ENCODE measurements at places on chromosomes 12 and 14.

DNA sequence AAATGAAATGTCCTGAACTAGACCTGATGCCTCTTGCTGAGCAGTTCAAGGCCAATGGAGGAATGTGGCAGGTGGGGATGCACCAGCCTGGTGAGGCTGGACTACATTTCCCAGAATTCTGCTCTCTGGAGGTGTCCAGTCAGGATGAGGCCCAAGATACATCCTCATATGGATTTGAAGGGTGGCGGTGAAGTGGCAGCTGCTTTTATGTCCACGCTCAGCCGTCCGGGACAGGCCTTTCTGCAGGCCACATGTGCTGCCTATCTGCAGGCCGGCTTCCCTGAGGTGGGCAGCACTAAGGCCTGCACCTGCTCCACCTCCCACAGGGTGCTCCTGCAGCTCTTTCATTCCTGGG is 230.2 kb downstream of the BCL11B start:
- no peak for DNase-seq

GRCh38 chr12:8037947-8038346 is 5.4 kb downstream of the FOXJ2 start:
- no peak for DNase-seq

DNA sequence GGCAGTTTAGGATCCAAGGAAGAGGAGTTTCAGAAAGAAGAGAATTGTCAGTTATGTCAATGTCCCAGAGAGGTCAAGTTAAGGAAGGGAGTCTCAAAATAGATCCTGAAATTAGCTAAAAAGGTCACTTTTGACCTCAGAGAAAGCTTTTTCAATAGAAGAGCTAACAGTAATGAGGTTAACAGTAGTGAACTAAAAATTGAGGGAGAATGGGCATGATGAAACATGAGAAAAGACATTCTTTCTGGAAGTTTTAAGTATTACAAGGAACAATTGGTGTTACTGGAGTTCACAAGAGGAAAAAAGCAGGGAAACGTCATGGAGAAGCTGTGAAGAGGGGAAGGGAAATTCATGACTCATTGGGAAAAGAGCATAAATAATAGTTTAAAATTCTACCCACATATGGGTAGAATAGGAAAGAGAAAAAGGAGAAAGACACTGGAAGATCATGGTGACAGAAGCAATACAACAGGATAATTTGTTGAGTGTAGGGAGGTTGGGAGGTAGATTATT is 381.2 kb upstream of the FAR2 start:
- no peak for DNase-seq

DNA sequence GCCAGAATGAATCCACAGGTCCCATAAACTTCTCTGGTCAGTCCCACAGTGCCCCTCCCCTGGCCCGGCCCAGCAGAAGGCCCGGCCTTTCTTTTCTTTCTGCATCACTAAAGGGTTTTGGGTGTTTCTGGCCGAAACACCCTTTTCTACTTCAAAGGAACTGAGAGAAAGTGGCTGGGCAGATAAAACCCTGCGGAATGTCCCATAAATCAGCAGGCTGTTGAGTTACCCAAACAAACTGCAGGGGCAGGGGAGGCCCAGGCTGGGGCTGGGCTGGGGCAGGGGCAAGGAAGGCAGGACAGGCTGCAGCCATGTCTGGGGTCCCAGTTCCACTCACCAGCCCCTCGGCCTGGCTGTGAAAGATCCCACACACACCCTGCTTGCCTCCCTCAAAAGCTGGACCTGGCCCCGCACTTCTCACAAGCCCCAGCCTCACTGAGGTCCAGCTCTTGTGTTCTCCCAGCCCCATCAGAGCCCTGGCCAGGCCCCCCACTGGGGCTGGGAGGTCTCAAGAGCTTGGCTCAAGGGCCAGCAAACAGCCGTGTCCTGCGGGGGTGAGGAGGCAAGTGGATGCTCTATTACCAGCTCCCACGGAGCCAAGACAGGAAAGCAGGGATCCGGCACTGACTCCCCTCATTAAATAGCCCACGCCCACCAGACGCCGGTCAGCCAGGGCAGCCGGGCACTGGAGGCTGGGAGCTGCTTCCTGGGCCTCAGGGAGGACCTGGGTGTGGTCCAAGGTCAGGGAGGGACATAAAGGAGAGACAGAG is 41.9 kb downstream of the CCNK start:
- no peak for DNase-seq

- no peak for DNase-seq
Measured at GRCh38 chr14:92987148-92987570, 64.2 kb downstream of the CHGA start.

DNA sequence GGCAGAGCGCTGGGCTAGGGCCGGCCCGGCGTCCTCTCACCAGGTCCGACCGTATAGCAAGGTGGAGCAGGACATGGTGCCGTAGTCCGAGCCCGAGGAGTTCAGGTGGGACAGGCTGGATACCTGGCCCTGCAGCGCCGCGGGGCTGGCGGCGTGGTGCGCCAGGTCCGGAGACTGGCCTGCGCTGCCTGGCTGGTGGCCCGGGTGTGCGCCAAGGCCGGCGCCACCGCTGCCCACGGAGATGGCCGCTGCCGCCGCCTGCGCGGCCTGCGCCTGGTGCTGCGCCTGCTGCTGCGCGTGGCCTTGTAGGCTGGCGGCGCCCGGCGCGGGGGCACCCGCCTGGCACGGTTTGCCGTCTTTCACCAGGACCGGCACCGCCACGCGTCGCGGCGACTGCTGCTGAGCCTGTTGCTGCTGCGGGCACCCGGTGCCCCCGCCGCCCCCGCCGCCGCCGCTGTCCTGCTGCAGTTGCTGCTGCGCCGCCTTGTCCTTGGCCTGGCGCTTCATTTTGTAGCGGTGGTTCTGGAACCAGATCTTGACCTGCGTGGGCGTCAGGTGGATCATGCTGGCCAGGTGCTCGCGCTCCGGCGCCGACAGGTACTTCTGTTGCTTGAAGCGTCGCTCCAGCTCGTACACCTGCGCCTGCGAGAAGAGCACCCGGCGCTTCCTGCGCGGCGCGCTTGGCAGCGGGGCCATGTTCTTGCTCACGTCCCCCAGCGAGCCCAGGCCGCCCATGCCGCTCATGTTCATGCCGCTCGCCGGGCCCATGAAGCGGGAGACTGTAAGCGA is 2.6 kb downstream of the NKX2-1 start:
- DNase-seq = no peak

- DNase-seq = peak; percentile 36
Measured at GRCh38 chr12:120314220-120314619, 12.1 kb downstream of the SIRT4 start.

DNA sequence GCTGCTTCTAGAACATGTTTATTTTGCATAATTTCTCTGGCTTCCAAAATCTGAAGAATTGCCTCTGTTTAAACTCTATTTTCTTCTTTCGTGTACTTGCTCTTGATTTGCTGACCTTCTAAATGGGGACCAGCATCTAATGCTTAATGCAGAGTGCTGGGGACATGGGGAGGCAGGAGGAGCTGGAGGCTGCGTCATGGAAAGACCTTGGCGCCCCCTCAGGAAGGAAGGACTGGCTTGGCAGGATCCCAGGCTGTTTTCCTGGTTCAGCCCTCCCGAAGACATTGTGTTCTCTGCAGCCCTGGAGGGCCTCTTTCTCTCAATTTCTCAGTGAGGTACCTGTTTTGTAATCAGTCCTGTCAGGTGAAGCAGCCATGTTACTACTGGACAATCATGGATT is 5.5 kb downstream of the PRKCH start:
- no peak for DNase-seq

DNA sequence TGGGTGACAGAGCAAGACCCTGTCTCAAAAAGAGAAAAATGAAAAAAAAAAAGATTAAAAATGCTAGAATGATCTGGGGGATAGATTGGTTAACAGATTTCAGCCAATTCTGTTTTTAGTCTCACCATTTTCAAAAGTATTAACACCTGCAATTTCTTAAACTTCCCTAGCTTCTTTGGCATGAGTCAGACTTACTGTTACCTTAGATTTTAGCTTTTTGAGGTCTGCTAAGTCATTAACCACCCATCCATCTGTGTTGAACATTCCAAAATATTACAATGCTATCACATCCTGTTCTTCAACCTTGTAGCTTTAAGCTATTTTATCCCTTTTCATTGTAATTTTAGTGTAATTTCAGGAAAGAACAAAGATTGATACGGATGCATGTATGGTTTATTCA is 59.3 kb downstream of the PPP1R13B start:
- DNase-seq = no peak

- no peak for DNase-seq
Measured at GRCh38 chr12:68359674-68360073, 27.5 kb upstream of the MDM1 start.

GRCh38 chr14:103805708-103806107 is 41.7 kb downstream of the PPP1R13B start:
- no peak for DNase-seq

DNA sequence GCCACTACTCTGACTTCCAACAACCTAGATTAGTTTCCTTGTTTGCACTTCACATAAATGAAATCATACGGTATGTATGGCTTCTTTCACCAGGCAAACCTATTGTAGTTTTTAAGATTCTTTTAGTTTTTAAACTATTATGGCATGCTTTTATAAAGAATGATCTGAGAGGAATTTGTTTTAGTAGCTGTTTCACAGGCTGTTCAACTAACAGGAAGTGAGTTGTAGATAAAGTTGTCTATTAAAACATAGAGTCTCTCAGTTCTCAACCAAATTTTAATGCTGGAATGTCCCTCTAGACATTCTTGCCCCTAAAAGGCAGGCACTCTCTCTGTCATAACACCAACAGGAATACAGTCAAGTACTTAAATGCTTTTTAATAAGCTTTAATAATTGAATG is 102.7 kb upstream of the DACT1 start:
- DNase-seq = no peak

GRCh38 chr14:51789114-51789513 is 71.3 kb upstream of the GNG2 start:
- DNase-seq = no peak

- DNase-seq = no peak
Measured at GRCh38 chr12:29756741-29757390, 26.9 kb downstream of the TMTC1 start.

DNA sequence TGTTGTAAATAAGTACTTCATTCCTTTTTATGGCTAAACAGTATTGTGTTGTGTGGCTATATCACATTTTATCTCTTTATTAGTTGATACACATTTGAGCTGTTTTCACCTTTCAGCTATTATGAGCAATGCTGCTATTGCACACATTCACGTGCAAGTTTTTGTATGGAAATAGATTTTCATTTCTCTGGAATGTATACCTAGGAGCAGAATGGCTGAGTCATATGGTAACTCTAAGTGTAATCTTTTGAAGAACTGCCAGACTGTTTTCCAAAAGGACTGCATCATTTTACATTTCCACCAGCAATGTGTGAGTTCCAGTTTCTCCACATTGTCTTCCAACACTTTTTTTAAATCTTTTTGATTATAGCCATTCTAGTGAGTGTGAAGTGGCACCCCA is 134.0 kb downstream of the SRGAP1 start:
- no peak for DNase-seq

- DNase-seq = no peak
Measured at GRCh38 chr14:58607131-58607951, 30.4 kb upstream of the DACT1 start.

DNA sequence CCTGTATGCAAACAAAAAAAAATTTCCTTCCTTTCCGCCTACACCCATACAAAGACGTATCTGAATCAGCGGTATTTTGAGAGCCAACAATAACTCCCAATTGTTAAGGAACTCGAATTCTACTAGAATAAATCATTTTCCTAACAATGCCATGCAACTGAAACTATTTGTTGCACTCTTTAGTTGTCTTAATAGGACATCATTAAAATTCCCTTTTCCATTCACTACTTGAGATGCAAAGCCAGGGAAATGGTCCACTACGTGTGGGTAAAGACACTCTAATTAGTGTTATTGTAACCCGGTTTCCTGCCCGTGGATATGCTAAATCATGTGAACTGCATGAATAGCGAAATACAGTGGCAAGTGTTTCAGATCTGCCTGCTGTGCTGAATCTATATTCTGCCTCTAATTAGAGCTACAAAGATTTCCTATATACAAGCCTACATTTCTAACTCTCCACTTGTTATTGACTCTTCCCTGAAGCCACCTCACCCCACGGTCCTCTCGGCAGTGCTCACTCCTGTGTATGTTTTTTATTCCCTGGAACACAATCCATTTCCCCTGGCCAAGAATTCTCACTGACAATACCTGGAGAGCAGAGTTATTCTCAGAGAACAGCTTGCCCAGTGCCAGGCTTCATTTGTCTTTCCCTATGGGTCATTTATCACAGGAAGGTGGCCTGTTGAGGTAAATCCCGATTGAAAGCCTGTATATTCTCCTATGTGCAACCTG is 168.3 kb downstream of the PAWR start:
- no peak for DNase-seq

GRCh38 chr12:101696251-101697196 is 916 bp upstream of the CHPT1 start:
- DNase-seq = no peak

DNA sequence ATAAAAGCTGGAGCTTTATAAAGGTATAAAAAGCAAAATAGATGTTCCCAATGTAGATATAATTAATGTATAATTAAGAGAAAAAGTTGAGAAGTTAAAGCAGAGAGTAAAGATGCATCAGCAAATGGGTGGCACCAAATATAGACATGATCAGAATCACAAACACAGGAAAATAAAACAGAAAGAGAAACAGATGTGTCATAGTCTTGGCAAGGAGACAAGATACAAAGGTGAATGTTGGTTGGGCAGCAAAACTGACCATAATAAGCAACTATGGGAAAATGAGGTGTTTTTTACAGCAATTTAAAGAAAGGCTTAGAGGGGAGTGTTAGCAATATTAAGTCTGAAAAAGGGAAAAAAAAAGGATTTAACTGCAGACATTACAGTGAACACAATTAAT is 135.4 kb upstream of the CLEC14A start:
- DNase-seq = peak; percentile 4

DNA sequence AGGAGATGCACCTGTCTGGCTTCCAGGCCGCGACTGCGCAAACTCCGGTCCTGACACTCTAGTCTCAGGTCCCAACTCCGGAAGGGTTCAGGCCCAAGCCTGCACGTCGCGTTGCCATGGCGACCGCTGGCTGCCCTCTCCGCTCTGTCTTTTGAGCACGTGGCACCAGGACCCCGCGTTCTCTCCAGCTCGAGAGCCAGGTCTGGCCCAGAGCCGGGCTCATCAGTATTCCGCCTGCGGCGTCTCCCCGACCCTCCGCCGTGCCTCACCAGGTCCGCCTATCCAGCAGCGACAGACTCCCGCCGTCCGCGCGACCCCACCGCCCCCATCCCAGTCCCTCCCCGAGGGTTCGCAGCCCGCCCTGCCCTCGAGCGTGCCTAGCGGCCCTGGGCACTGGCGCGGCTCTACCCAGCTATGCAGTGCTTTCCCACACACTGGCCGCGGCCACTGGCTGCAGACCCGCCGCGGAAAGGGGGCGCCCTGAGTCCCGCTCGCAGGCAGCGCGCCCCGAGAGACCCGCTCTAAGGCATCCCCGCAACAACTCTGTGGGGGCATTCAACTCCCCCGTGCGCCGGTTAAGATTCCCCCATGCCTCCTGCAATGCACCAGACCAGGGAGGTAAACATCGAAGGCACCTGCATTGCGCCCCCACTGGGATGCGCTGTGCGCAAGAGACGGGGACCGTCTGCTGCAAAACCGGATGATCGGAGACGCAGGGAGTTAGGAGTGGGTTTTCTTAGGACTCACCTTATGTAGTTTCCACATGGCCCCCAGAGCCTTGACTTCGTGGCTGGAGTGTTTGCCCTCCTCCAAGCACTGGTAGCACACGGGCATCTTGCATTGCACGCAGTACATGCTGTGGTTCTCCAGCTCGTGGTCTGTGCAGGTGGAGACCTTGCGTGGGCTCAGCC is 1.3 kb downstream of the TRIM9 start:
- DNase-seq = peak; percentile 4

GRCh38 chr12:27572486-27573255 is 48.7 kb downstream of the PPFIBP1 start:
- DNase-seq = no peak

GRCh38 chr14:100652744-100653143 is 65.5 kb upstream of the BEGAIN start:
- no peak for DNase-seq
